Renal cortex interstitium (tissue), 15 donors: ENCODE measurements at places on chromosomes 1 and 21.

DNA sequence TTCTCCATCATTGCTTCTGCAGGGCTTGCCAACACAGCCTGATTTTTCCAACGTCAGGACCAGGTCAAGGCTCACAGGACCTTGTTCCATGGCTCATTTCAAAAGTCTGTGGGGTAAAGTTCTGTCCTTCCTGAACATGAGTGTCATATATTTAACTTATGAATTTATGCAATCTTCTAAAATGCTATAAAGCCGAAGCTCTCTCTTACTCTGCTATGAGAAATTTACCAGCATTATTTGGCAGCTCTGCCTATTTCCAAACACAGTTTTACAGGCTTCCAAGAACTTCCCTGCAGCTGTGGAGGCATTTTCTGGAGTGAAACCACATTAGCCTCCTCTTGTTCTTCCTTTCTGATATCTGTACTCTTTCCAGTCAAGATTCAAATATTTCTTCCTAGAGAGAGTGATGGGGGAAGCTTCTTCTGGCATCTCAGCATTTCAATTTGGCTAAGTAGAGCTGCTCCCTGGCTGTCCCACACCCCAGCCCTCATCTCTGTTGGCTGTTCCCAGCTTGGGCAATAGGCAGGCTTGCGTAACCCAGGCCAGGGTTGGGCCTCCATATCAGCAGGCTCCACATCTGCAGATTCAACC, 15.6 kb upstream of the HMGCS2 start:
- DNase-seq: no peak

DNA sequence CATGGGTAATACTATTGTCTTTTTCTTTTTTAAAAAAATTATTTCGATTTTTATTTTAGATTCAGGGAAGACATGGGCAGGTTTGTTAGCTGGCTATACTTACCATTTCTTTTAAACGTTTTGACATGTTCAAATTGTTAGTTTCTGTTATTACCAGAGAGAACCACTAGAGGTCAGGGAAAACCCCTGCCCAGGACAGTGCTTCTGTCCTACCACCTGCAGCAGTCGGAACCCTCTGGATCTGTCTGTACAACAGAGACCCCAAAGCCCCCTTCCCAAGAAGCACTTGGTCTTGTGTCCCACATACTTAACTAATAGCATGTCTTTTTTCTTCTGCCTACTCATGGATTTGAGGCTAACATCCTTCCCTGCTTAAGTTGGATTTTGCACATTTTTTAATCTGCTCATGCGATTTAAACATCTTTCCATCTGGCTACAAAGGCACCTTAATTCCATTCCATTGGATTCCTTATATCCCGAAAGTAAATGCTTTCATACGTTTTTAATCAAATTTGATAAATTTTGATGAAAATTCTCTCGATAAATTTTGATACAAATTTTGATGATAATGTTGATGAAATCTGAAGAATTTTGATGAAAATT, 10.0 kb upstream of the C1orf115 start:
- no peak for DNase-seq

DNA sequence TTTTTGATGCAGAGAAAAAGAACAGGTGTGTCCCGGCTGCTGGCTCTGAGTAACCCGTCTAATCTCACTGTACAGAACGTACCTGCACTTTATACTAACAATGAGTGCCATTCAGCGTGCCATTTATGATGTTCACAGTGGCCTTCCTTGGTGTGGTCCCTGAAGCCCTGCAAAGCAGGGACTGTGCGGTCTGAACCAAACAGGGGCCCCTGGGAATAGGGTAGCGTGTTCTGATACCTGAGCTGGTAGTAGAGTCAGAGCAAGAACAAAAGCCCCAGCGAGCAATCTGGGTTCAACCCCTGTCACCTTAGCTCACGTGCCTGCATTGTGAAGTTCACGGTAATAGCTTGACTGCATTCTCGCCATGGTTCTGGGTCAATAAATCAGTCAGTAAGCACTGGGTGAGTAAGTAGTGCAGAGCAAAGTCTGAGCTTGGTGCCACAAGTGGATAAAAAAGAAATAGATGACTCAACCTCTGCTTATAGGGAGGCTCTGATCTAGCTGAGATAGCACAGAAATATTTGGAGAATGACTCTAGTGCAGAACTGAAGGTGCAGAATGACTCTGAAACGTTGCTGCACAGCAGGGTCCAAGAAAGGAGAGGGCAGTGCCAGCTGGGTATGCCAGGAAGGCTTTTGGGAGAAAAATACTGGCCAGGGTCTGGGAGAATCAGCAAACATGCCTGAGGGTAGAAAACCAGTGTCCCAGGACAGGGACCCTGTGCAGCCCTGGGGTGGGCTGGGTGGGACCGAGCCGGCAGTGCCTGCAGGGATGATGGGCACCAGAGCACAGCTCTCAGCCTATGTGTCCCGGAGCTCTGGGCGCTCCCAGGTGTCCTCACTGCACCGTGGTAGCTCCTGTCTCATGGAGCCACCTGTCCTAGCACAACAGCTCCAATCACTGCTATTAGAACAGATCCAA, 125.9 kb downstream of the RHOU start:
- no peak for DNase-seq

- DNase-seq: no peak
Observed at GRCh38 chr1:117260761-117261423, 50.2 kb upstream of the VTCN1 start.

DNA sequence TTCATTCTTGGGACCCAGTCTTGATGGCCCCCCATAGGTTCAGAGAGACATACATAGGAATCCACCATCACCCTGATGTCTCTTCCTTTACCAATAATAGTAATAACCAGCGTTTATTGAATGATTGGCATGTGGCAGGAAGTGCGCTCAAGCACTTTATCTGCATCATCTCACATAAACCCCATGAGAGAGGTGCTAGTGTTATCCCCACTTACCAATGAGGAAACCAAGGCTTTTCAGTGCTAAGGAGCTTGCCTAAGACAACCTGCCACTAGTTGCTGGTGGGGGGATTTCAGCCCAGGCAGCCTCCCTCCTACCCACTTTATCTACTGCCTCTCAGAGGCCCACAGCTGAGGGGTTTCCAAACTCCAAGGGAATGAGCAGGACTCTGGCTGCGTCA, 7.7 kb downstream of the LGR6 start:
- DNase-seq: no peak

DNA sequence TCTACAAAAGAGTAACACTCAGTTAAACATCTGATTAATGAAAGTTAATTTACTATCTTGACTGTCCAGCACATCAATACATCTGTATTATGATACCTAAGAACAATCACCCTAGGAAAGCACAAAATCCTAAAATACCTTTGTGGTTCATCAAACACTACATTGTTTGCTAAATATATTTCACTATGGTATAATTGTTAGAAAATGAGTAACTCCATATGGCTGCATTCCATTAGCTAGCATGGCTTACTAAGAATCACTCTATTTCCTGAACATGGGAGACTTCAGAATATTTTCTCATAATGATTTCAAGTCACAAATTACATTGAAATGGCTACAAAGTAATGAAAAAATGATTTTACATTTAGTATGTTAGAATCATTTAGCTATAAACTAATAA, 12.5 kb downstream of the TRMT1L start:
- DNase-seq: no peak

- DNase-seq: no peak
Observed at GRCh38 chr1:119859647-119860046, 36.7 kb downstream of the ADAM30 start.

GRCh38 chr1:241638909-241639622, 1.1 kb downstream of the CHML start:
- DNase-seq: no peak

GRCh38 chr21:34889320-34889675, 159.8 kb downstream of the RUNX1 start:
- DNase-seq: no peak

DNA sequence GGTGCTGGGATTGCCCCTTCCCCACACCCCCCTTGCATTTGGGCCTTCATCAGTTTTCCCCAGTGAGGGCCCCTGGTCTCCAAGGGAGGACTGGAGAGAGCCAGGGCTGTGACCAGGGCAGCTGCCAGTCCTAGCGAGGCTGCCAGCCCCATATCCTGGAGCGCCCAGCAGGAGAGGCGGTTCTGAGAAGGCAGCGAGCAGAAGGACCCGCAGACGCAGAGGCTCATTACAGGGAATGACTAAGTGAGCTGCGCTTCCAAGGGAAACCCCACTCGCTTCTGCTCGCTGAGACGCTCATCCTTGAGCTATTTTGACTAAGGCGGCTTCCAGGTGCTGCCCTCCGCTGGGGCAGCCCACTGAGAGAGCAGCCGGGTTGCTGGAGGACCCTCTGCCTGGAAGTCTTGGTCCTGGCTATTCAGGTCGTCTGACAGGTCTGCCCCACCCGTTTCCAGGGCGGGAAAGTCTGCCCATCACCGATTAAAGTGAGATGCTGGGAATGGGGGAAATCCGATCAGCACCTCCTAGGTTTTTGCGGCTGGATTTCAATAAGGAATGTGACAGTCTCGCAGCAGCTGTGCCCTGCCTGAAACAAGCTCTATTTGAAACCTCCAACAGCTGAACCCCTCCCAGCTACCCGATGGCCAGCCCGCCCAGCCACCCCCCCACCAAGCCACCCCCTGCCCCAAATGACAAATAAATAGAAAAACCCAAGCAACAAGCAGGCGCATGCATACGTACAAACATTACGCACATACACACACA, 2.8 kb downstream of the KCNN3 start:
- no peak for DNase-seq

GRCh38 chr21:26236281-26236680, 65.7 kb upstream of the APP start:
- DNase-seq: no peak

DNA sequence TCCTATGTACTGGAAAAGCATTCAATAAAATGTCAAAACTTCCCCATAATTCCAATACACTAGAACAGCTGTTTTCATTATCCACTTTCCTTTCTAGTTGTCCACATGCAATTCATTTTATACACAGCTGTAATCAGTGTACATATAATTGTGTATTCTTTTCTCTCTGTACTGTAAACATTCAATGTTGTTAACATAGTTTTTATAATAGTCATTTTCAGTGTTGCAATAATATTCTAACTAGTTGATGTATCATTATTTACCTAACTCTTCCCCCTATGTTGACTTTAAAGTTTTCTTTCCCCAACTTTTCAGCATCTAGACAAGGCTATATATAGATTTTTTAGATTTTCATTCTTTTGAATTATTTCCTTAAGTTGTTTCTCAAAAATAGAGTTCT, 44.4 kb downstream of the DIPK1A start:
- DNase-seq: no peak

GRCh38 chr1:50163680-50164079, 55.0 kb downstream of the ELAVL4 start:
- DNase-seq: no peak

DNA sequence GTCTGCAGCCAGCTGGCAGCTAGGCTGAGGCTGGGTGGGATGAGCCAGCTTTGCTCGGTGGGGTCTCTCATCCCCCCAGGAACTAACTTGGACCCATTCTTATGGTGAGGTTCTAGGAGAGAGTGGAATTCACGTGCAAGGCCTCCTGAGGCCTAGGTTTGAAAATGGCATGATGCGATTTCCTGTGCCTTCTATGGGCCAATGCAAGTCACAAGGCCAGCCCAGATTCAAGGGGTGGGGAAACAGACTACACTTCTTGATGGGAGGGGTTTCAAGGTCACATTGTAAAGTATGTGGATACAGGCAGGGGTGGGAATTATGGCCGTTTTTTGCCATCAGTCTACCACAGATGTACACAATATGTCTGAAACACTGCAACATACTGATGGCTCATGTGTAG, 48.3 kb downstream of the HTR6 start:
- no peak for DNase-seq

DNA sequence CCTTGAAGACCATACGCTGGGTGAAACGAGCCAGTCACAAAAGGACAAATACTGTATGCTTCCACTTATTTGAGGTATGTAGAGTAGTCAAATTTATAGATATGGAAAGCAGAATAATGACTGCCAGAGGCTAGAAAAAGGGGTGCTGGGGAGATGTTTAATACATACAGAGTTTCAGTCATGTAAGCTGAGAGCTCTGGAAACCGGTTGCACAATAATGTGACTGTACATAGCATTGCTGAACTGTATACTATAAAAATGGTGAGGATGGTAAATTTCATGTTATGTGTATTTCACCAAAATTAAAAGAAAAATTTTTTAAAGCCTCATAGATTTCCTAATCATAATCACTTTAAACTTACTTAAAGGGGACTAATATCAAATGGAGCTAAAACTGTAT, 110.8 kb downstream of the ZZZ3 start:
- DNase-seq: no peak

DNA sequence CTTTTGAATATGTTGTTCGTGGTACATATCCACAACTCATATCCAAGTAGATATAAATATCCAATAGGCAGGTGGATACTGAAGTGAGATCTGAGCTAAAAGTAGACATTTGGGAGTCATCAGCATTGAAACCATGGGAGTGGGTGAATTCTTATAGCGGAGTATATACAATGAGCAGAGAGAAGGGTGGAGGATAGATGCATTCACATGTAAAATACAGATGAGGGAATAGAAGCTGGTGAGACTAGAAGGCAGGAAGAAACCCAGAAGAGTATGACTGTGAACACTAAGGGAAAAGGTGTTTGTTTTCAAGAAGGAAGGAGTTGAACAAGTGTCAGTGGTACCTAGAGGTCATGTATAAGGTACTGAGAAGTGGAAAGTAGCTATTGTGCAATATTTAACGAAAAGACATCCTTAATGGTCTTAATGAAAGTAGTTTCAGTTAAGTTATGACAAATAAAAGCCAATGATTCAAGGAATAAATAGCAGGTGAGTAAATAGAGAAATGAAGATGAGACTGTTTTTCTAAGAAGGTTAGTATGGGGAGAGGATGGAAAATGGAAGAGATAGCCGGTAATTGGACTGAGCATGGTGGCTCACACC, 181.6 kb upstream of the CACYBP start:
- no peak for DNase-seq

GRCh38 chr1:6148497-6149241, 31.5 kb downstream of the CHD5 start:
- no peak for DNase-seq

DNA sequence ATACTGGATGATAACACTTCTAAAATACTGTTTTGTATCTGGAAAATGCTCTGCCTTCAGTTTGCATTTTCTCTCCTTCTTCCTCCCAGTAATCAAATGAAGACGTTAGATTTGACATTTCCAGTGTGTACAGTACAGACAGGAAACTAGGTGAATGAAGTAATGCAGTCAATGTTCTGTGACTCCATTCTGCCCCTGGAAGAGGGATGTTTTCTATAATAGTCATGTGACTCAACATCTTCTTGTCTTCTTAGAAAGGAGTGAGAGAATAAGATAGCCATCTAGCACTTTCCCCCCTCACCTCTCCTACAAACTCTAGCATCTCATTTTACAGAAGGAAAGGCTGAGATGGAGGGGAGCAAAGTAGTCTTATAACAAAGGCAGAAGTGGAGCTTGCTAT, 77.6 kb downstream of the DDR2 start:
- DNase-seq: no peak

DNA sequence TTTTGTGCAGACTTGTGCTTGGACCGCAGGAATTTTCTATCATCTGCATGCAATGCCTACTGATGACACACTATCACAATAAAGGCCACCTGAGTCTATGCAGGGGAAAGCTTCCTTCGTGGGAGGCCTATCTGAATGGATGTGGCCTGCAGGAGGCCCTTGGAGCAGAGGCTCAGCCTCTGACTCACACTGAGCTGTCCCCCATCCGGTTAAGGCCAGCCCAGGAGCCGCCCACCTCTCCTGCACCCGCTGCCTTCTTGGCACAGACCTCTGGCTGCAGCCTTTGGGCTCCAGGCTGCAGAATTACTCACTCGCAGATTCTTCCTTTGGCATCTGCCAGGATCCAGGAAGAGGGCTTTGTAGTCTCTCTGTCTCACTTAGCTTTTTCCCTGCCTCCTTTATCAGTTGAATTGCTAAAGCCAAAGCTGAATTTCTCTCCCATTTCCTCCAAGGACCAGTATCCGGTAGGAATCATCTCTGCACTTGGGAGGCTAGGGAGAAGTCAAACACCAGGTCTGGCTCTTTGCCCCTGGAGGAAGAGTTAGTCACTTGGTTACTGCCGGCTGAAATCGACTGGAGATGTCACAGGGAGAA, 65.1 kb upstream of the JUN start:
- DNase-seq: no peak
